Esophagus squamous epithelium (tissue), 5 donors: ENCODE measurements at places on chromosomes 2 and 18.

- no peak for DNase-seq
Observed at GRCh38 chr2:63993871-63994270, 25.4 kb downstream of the VPS54 start.

- no peak for DNase-seq
Observed at GRCh38 chr18:9147440-9148202, 11.0 kb downstream of the ANKRD12 start.

DNA sequence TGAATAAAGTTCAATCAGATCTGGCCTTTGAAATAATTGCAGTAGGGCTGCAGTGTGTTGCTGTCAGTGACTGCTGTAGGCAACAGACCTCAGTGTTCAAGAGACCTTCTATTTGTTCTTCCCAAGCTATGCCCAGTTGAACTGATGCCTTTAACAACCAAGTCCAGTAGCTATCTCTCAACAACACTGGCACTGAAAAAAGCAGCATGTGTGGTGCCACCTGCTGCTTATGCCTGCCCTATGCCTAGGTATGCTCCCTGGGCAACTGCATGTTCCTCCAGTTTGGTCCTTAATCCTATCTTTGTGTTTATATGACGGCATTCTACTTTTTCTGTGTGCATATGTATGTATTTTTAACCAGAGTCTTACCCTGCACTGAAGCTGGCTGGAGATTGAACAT, 523.9 kb upstream of the MEX3C start:
- DNase-seq, result no peak

DNA sequence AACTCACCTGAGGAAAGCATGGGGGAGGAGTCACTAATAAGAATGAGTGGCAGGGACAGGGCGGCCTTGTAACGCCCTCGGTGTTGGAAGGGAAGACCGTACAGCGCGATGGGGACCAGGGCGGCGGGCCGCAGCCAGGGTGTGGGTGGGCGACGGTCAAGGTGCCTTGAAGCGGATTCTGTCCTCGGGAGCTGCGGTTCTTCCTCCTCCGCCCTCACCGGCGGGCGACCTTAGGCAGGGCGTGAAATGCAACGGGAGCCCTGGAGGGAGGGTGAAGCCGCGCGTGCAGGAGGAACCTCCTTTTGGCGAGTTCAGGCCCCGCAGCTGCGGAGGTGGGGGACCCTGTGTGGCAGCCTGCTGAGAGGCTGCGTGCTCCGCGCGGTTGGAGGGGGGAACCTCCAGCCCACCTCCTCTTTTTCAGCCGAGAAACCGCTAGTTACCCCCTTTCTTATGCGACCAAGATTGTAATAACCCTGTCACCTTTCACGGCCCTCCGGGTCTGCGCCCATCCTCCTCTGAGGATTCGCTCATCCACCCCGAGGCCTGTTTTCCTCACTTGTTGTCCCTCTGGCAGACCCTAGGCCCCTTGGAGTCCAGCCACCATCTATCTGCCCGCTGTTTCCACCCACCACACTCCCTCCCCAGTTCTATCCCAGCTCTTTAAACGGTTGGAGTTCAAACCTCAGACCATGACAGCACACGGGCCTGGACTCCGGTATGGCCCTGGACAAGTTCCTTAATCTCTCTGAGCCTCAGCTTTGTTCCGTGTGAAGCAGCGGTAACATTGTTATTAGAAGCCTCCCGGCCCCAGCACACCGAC, 823 bp upstream of the RNU2-63P start:
- DNase-seq, result no peak

DNA sequence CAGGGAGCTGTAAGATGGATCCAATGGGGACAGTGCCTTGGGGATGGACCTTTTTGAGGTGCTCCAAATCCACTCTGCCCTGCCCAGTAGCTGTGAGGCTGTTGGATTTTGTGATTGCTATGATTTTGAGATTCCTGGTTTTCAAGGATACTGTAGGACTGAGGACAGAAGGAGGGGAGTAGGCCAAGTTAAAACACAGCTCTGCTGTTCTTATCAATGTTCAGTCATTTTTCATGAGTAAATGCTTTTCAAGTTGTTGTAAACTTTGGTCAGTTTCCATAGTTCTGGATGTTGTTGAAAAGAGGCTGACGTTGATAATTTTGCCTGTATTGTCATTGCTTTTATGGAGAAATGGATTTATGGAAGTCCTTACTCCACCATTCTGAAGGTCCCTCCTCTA, 361.2 kb downstream of the ZNF516 start:
- DNase-seq, result no peak
